Stimulated activated CD8-positive, alpha-beta memory T cell treated with anti-CD3 and anti-CD28 coated beads, Interleukin-12 subunit alpha, Interleukin-12 subunit beta, amount 100 ng/mL, for 4 hours (primary cell): ENCODE measurements at places on chromosomes 13 and 19.

DNA sequence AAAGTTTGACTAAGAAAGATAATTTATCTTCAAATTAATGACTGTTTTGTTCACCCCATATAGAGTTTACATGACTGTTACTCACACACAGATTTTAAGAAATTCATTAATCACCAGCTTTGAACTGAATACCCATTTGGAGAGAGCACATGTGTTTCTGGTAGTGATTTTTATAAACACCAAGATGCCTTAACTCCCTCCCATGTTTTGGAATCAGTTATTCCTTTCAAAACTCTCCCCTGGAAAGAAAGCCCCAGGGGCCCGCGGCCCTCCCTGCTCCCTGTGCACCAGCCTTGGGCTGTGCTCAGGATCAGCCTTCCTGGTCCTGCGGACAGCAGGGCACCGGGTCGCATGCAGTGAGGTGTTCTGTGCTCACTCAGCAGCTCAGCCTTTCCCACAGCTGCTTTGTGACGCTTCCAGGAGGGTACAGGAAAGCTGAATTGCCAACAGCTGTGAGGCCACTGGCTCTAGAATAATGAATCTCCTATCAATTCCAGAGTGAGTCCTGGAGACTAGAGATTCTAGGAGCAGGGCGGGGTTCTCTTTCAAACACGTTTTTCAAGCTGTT is 483.2 kb downstream of the EFNB2 start:
- no peak for DNase-seq

DNA sequence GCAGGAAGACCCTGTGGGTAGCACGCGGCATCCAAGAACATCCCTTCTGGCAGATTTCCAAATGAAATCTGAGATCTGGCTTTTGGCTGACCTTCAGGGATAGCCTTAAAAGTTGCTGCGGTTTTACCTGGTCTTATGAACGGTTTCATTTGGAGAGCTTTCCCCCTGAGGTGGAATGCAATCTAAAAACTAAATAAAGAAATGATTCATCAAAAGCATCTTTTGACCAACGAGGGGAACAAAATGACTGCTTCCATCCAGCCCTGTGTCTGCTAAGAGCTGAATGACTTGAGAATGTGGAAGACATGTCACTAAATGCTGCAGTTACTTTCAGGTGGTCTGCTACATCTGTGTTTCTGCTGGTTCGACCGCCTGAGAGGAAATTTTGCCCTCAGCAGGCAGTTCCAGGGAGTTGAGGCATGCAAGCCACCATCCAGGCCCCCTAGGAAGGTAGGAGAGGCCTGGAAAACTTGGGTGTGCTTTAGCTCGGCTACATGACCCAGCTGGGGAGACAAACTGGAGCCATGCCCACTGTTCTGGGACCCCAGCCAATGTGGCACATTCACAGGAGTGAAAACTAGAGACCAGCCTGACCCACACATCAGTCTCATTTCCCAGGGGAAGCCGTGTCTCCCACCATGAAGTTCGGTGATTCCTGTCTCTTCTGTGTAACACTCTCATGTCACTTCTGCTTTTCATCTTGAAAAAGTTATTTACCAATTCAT is 175.1 kb upstream of the KL start:
- DNase-seq: no peak

DNA sequence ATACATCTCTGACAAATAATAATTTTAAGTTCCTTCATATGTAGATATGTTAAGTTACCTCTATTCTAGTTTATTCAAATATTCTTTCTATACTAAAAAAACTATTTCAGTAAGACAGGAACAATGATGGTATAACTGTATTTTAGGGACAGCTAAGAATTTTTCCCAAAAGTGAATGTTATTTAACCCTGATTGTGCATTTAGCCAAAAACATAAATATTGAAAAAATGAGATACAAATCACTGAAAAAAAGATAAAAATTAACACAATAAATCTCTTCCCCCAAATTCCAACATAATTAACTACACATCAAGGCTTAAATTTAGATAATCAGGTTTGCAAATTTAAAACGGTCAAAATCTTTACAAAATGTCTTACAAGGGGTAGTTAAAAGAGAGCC is 58.1 kb downstream of the KCNRG start:
- DNase-seq: no peak

DNA sequence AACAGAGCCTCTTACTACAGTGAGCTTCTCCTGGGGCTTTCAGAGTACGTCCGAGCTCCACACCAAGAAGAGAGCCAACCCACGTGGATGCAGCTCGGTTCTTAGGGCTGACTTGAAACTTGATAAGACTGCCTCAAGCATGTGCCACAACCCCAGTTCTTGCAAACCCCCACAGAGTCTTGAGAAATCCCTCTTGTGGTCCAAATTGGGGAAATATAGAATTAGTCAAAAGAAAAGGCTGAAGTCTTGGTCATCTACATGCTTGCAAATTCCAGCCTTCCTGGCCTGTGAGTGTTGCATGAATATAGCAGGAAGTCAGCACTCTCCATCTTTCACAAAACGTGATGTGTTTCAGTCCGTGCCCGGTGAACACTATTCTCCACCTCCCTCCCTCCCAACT is 95.2 kb downstream of the GGACT start:
- DNase-seq: no peak

- no peak for DNase-seq
Observed at GRCh38 chr13:49472186-49472585, 23.6 kb upstream of the PHF11 start.
